ENCODE measurements at places on chromosomes 4 and X. TPM values are rescaled to one million over a fixed set of nuclear protein-coding genes. Genes with fewer than 3 reads are reported as not detected.

FMR1NB gene
- not detected for total RNA-seq

CT45A3 gene
- not detected for total RNA-seq

RHOXF1 gene
- total RNA-seq, result 0.41 TPM

- no peaks in the 10 kb centered on the region for H3K27me3 ChIP-seq
Measured at GRCh38 chrX:97328853-97329390, 445.2 kb downstream of the RPA4 start.

- H3K27me3 ChIP-seq, result no peaks in the 10 kb centered on the region
- H3K4me1 ChIP-seq, result no peaks in the 10 kb centered on the region
- no peaks in the 10 kb centered on the region for H3K36me3 ChIP-seq
Measured at GRCh38 chr4:17469931-17470674, 41.8 kb downstream of the QDPR start.

- no peaks in the 10 kb centered on the region for H3K36me3 ChIP-seq
- DNase-seq, result no peak
- no peaks in the 10 kb centered on the region for H3K27me3 ChIP-seq
- H3K4me1 ChIP-seq, result no peaks in the 10 kb centered on the region
- no peak overlapping the region for H3K27ac ChIP-seq
- H3K4me3 ChIP-seq, result no peak overlapping the region
Measured at GRCh38 chr4:111775556-111776297, 369.5 kb upstream of the FAM241A start.

- no peaks in the 10 kb centered on the region for H3K27me3 ChIP-seq
- no peaks in the 10 kb centered on the region for H3K4me1 ChIP-seq
- no peak for DNase-seq
Measured at GRCh38 chr4:114752391-114753165, 154.0 kb downstream of the UGT8 start.

DNA sequence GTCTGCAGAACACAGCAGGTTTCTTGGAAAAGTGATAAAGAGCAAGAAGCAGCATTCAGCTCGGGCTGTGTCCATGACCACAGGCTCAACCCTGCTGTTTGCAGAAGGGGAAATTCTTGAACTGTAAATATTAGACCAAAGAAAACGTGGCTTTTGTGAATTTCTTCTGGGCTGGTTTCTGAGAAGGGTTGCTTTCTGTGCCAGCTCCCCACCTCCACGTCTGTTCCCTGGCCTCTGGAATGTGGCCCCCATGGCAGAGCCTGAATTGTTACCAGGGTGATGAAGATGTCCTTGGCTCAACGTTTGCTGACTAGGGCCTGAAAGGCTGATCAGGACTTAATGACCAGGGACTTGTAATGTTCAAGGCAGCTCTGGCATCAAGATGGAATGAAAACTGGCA lies 116.0 kb downstream of the CPEB2 start:
- H3K36me3 ChIP-seq, result no peaks in the 10 kb centered on the region
- no peak overlapping the region for H3K27ac ChIP-seq
- H3K27me3 ChIP-seq, result no peaks in the 10 kb centered on the region
- H3K4me3 ChIP-seq, result no peak overlapping the region
- H3K4me1 ChIP-seq, result no peaks in the 10 kb centered on the region

DNA sequence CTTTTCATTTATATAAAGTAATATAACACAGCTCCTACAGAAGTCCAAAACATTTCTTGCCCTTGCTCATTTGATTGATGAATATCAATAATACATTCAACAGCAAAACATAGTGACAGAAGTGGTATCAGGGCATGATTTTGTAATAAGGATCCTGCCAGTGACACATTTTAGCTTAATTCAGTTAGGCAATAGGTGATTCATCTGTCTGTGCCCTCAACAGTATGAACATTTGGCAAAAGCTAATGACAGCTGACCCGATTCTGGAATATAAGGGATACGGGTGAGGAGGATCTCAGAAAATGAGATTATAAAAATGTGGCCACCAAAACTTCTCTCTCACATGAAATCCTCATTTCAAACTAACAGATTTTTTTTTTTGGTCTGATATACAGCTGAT lies 294.0 kb downstream of the CAMK2D start:
- peaks cover 20% of the 10 kb centered on the region for H3K4me1 ChIP-seq
- no peak for DNase-seq
- H3K27ac ChIP-seq, result peak overlapping the region; percentile 85
- H3K27me3 ChIP-seq, result no peaks in the 10 kb centered on the region
- H3K4me3 ChIP-seq, result no peak overlapping the region
